Progenitor cell of endocrine pancreas (in vitro differentiated cells): ENCODE measurements at places on chromosomes 11 and 22. TPM values are rescaled to one million over a fixed set of nuclear protein-coding genes. Genes with fewer than 3 reads are reported as not detected.

GRCh38 chr22:50011447-50012210 is 936 bp downstream of the IL17REL start:
- H3K4me3 ChIP-seq = no peak overlapping the region
- H3K36me3 ChIP-seq = no peaks in the 10 kb centered on the region
- no peaks in the 10 kb centered on the region for H3K4me1 ChIP-seq
- no peak overlapping the region for H3K27ac ChIP-seq
- peaks cover 24% of the 10 kb centered on the region for H3K27me3 ChIP-seq

GRCh38 chr11:45113807-45114206 is 32.6 kb upstream of the PRDM11 start:
- no peaks in the 10 kb centered on the region for H3K36me3 ChIP-seq
- peaks cover 43% of the 10 kb centered on the region for H3K27me3 ChIP-seq
- DNase-seq = no peak
- H3K4me1 ChIP-seq = no peaks in the 10 kb centered on the region
- no peak overlapping the region for H3K4me3 ChIP-seq

DNA sequence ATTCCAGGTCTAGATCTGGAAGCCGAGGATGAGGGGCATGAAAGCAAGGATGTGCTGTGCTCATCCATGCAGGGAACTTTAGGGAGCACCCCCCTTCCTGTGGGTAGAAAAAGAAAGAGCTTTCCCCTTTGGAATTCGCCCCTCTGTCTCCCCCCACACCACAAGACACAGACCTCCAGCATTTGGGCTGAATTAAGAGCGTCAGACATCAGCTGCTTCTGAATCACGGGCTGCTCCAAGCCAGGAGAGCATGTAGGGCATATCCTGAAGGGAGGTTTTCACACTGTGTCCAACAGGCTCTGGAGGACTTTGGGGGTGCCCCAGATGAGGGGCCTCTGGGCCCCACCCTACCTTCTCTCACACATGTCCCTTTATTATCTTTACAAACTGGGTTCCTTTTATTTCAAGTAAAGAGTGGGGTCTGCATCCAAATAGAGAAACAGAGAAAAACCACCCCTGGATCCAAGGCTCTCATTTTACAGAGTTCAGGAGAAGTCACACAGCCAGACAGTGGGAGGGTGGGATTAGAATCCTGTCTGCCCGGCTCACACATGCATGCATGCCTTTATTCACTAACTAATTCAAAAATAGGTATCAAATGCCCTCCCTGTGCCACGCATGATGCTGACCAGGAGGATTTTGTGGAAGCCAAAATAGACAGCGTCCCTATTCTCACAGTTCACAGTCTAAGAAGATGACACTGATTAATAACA is 52.8 kb downstream of the LRRC32 start:
- H3K4me3 ChIP-seq = no peak overlapping the region
- no peak for DNase-seq
- H3K36me3 ChIP-seq = no peaks in the 10 kb centered on the region
- H3K4me1 ChIP-seq = no peaks in the 10 kb centered on the region
- no peak overlapping the region for H3K27ac ChIP-seq

DNA sequence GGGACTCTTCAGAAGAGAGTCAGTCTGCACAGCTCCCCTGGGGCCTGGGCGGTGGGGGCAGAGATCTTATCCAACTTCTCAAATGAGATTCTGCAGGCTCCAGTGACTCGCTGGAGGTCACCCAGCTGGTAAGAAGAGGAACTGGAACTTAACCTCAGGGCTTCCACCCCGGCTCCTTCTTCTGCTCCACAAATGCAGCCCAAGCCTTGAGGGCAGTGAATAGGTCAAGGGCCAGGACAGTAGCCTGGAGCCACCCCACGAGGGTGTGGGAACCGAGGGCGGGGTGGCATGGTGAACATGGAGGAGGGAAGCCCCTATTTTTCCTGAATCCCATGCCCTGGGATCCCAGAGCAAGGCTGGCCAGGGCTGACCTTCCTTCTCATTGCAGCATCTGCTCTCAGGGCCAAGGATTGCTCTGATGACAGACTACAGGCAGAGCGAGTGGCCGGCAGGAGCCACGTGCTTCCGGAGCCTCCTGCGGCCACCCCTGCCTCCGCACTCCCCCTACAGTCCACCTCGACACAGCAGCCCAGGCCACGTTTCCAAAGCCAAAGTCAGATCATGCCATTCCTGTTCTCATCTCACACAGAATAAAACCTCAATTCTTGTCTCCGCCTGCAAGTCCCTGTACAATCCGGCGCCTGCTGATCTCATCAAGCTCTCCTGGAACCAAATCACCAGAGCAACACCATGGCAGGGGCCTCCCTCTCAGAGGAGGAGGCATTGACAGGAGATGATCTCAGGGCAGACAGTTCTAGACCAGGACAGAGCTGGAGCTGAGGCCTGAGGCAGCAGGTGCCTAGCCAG is 21.1 kb upstream of the UPK3A start:
- H3K4me3 ChIP-seq = no peak overlapping the region
- H3K4me1 ChIP-seq = no peaks in the 10 kb centered on the region
- H3K36me3 ChIP-seq = no peaks in the 10 kb centered on the region
- H3K27ac ChIP-seq = no peak overlapping the region

GRCh38 chr11:1618231-1618630 is 3.7 kb downstream of the KRTAP5-4 start:
- peaks cover 48% of the 10 kb centered on the region for H3K27me3 ChIP-seq
- no peaks in the 10 kb centered on the region for H3K4me1 ChIP-seq
- no peaks in the 10 kb centered on the region for H3K36me3 ChIP-seq
- no peak overlapping the region for H3K27ac ChIP-seq
- no peak overlapping the region for H3K4me3 ChIP-seq

DNA sequence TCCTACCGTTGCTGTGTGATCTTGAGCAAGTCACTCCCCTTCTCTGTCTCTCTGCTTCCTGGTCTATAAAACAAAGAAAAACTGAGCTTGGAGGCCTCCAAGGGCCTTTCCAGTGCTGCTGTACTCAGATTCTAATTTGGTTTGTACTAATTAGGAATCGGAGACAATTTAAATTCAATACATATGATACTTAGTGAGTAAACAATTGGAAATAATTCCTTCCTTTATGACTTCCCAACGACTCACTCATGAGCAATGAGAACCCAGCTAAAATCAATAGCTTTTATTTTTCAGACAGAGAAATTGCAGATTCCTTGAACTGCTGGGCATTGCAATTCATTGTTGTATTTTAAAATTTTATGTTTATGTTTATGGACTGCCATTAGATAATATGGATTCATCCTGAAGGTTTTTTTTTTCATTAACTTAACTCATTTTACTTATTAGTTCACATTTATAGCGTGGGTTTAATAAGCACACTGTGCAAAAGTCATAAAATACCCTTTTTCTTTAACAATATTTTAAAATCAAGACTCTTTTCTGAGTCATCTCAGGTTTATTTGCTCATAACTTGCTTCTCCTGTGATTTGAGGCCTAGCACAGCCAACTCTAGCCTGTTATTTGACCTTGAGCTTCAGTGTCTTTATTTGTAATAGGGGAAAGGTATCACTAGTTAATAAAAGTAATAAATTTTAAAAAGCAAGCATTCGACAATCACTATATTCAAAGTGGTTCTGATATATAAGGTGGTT is 95.8 kb downstream of the TP53I11 start:
- DNase-seq = no peak
- H3K27me3 ChIP-seq = no peaks in the 10 kb centered on the region
- H3K4me1 ChIP-seq = peaks cover 34% of the 10 kb centered on the region
- no peaks in the 10 kb centered on the region for H3K36me3 ChIP-seq
- no peak overlapping the region for H3K4me3 ChIP-seq

LMO2 gene
- 0.36 and 0.55 TPM in 2 replicates for total RNA-seq

CADM1 gene
- total RNA-seq = 147 and 154 TPM in 2 replicates

MISFA gene
- 7.1 and 8.4 TPM in 2 replicates for total RNA-seq
